ENCODE measurements at places on chromosomes 12 and 14. TPM values are rescaled to one million over a fixed set of nuclear protein-coding genes. Genes with fewer than 3 reads are reported as not detected.

DNA sequence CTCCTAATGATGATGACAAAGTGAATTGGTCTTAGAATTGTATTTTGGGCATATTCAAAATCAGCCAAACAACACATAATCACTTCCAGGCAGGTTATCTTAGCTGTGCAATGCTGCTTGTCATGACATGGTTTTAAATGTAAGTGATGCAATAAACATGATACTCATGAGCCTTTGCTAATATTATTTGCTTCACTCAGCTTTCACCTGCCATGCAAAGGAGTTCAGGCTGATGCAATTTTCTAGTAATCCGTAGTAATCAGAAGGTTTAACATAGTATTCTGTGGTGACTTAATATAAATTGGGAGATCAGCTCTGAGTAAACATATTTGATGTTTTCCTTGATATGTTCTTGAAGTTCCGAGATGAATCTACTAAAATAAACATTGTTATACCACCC, 29.1 kb downstream of the TMEM260 start:
- no peak for DNase-seq

GRCh38 chr12:106139422-106140171, 843 bp upstream of the NUAK1 start:
- DNase-seq: peak; percentile 78

DNA sequence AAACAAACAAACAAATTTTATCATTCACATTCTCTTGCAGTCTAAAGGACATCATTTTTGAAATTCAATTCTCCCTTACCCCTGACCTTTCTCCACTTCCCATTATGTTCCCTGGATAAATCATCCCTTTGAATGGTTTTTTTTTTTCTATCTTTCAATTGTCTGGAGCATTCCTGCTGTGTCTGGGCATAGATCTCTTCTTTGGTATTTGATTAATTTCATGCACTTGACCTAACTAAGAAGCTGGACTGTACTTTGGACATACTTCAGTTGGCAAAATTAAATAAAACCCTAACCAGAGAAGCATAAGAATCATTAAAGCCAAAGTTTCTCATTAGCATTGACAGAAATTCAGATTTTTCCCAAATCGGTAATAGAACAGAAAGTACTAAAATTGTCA, 163.6 kb upstream of the BMP4 start:
- no peak for DNase-seq

DNA sequence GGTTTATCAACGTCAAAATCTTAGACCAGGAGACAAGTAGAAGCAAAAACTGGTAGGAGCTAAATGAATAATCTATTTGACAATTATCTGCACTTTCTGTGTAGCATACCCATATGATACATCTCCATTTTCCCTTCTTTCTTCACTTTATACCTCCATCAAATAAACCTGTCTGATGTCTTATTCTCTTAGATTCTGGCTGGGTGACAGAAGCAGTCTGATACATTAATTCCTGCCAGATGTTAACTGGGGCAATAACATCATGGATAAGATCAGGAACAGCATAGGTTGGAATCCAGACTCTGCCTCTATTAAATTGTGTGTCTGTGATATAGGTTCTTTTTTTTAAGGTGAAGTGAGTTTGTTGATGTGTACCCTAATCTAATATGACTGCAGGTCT, 11.7 kb upstream of the RERG start:
- no peak for DNase-seq

DNA sequence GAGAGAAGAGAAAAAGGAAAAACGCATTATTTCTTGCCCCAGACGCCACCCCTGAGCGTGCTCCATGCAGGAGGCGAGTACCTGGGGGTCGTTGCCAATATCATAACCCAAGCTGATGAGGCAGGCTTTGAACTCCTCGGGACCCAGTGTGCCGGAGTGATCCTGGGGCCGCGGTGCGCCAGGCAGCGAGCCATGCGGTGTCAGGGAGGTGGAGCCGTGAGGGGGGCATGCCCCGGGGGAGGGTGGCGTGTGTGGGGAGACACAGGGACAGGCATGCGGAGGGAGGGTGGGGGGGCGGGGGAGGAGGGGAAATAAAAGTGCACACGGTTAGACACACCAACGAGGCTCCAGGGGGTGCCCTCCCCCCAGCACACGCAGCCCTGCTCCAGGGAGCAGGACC, 86.0 kb upstream of the ZFP36L1 start:
- DNase-seq: no peak

GRCh38 chr12:27012982-27013255, 1.3 kb downstream of the TM7SF3 start:
- no peak for DNase-seq

GRCh38 chr12:31524791-31525495, 66.0 kb downstream of the DENND5B start:
- no peak for DNase-seq

DNA sequence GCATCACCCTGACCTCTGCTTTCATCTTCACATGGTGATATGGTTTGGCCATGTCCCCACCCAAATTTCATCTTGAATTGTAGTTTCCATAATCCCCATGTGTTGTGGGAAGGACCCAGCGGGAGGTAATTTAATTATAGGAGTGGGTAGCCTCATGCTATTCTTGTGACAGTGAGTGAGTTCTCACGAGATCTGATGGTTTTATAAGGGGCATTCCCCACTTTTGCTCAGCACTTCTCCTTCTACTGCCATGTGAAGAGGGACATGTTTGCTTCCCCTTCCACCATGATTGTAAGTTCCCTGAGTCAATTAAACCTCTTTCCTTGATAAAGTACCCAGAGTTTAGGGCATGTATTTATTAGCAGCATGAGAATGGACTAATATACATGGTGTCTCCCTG, 38.2 kb downstream of the TMBIM6 start:
- DNase-seq: no peak

DNA sequence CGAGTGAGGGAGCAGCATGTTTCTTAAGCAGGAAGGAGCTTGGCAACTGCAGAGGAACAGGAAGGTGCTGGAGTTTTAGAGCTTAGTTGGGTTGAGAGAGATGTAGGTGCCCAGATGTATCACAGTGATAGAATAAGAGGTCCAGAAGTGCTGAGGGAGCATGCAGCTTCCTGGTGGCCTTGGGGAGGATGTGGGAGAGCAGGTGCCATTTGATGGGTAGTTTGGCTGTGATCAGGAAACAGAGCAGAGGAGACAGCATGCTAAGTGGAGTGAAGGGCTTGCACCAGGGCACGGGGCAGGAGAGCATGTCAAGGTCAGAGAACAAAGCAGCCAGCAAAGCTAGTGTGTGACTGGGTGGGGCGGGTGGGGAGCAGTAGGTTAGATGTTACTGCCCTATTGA, 74.8 kb downstream of the PAPOLA start:
- DNase-seq: no peak

- no peak for DNase-seq
Measured at GRCh38 chr12:19248929-19249602, 119.5 kb downstream of the PLEKHA5 start.

GRCh38 chr12:89468648-89469326, 55.8 kb downstream of the GALNT4 start:
- DNase-seq: no peak

- DNase-seq: no peak
Measured at GRCh38 chr14:68527329-68527851, 265.5 kb downstream of the ZFP36L1 start.

- DNase-seq: no peak
Measured at GRCh38 chr14:62632771-62633170, 412.5 kb downstream of the KCNH5 start.

The MAP3K9 gene
- total RNA-seq: 5.4 TPM

The BMAL2 gene
- total RNA-seq: 7.3 TPM

The BBOF1 gene
- 23.1 TPM for total RNA-seq

The TOMM20L gene
- total RNA-seq: not detected

The KLRC1 gene
- total RNA-seq: 0.49 TPM
